Camera-type eye (tissue), 1 donor: ENCODE measurements at places on chromosomes 2 and 18. TPM values are rescaled to one million over a fixed set of nuclear protein-coding genes. Genes with fewer than 3 reads are reported as not detected.

Gene ANKRD30BL
- 7.3 TPM for total RNA-seq

Gene STARD6
- total RNA-seq, result not detected

Gene UBE2E3
- 210 TPM for total RNA-seq

Gene DCDC2C
- total RNA-seq, result 1.6 TPM

Gene GPR75
- total RNA-seq, result 4.2 TPM

Gene DPYSL5
- 40.3 TPM for total RNA-seq

Gene IL36RN
- total RNA-seq, result 0.22 TPM

Gene LRP2
- 88.0 TPM for total RNA-seq

Gene EIF2B4
- 30.0 TPM for total RNA-seq

Gene LAMA3
- 25.9 TPM for total RNA-seq
